CD4-positive, alpha-beta T cell treated with Interleukin-10 for 1 hour (primary cell): ENCODE measurements at places on chromosomes 4 and X.

DNA sequence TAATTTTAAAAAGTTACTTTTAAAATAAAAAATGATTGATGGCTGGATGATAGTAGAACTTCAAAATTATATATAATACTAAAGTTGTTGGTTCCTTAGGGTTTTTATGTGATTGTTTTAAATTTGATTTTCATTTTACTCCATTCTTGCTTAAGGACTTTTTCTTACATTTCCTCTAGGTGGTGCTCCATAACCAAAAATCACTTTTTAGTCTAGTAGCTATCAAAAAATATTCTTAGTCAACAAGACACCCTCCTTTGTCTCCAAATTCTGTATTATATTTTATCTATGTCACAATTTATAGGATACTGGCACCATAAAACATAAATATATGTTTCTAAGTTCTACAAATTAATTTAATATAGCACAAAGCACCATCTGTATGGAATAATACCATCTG lies 67.2 kb upstream of the BRWD3 start:
- DNase-seq, result peak; percentile 29

DNA sequence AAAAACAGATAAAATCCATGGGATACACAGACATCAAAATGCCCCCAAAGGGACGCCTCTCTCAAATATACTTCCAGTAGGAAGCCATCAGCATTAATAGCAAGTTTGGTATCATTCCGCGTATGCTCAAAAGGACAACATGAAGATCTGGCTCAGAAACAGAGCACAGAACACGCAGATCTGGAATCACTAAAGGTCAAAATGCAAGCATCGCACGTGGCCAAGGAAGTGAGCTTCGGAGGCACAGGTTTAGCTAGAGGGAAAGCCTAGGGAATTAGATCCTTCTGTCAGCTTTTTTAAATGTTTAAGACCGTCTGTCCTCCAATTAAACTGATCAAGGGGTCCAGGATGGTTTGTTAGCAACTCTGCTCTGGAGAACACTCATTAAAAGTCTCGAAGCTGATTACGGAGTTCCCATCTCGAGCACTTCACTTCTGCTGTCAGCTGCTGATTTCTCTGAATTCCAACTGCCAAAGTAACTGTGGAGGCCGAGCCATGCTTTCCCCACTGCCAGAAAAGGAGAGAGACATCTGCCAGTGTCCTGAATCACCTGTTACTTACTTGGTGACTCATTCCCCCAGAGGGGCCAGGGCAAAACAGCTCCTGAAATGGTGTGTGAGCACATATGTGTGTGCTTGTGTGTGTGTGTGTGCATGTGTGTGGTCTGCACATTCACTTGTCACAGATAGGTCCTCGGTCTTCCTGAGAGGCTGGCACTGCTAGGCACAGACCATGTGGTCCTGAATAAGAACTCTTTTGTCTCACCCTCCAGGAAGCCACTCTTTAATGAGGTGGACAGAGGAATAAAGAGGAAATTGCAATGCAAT lies 177.7 kb upstream of the PPARGC1A start:
- no peak for DNase-seq

DNA sequence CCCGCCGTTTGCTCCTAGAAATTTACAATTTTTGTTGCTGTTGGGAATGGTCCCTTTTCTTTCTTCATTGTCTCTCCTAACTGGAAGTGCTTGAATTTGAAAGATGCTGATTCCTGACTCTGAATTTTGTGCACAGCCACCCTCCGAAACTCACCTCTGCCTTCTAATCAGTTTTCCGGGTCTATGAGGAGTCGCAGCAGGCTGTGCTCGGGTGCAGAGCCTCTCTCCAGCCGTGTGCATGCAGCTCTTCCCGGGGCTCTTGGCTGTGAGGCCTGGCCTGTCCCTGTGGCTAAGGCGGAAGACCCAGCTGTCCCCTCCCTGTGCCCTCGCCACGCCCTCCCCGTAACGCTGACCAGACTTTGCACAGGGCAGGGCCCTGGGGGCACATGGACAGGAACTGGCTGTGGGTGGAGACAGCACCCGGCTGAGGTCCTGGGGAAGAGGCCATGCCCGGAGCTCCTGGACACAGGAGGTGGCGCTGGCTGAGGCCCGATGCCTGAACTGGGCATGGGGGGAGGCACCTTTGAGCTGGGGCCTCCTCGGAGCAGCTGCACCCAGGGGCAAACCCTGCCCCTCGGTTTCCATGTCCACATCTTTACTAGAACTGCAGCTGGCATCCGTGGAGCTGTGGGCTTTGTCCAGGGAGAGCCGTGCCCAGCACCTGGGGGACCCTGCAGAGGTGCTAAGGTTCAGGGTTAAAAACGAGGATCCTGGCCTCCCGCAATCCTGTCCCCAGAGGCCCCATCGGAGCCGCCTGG lies 32.6 kb upstream of the SPON2 start:
- no peak for DNase-seq

DNA sequence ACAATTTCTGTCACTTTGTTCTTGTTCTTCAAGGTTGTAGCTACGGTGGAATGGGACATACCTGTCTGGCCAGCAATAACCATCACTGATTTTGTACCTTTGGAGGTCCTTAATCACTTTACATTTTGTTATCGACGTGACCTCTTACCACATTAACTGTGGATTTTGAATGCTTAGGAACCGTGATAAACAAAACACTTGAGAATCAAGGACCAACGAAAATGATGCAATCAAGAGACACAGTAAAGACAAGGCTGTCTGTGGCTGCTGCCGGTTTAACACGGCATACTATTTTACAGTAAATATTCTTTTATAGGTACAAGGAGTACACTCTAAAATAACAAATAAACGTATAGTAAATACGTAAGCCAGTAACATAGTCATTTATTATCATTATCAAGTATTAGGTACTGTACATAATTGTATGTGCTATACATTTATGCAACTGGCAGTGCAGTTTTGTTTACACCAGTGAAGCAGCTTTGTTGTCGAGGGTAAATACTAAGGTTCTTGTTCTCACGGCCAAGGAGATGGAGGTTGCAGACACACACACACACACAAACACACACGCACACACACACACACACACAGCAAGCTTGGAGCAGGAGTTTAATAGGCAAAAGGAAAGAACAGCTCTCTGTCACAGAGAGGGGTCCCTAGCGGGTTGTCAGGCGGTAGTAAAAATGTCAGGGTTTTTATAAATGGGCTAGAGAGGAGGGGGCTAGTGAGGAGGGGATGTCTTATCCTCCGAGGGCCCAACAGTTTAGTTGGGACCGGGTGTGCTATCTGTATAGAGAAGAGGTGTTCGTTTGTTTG lies 194.7 kb upstream of the CXorf51B start:
- DNase-seq, result no peak

- no peak for DNase-seq
Measured at GRCh38 chr4:108830509-108831244, 67.8 kb upstream of the ETNPPL start.

- no peak for DNase-seq
Measured at GRCh38 chr4:188767496-188767895, 628.3 kb downstream of the TRIML1 start.

GRCh38 chr4:95165926-95166524 lies 382.7 kb downstream of the UNC5C start:
- peak; percentile 66 for DNase-seq

DNA sequence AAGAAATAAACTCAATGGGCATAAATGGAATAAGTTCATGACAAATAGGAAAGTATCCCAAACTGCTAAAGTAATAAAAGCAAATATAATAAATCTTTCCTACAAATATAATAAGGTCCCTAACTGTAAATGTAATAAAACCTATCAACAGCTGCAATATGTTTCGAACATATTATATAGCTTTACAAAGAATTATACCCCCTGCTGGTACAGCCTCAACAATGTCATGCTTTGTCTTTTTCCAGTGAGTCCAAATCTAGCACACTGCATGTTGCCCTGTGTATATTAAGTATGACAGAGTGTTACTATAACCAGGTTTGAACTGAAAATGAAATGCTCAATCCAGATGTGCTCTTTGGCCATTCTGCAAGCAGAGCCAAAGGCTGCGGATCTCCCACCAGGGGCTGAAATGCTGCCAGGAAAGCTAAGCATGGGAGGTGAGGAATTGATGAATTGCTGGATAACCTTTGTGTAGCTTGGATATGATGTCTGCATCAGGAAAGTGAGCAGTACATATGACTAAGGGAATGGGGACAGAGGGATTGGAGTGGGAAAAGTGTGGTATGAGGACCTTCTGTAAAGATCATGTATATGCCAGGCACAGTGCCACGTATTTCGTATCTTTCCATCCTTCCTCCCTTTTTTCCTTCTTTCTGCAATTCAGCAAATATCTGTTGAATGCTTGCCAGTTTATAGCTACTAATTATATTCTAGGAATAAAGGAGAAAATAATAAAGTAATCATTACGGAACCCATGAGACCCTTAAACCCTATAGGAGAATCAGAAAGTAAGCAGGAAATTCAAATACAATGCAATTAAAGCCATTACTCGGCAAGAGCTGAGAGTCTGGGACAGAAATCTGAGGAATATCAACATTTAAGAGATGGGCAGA lies 954.6 kb upstream of the LCORL start:
- DNase-seq, result no peak

DNA sequence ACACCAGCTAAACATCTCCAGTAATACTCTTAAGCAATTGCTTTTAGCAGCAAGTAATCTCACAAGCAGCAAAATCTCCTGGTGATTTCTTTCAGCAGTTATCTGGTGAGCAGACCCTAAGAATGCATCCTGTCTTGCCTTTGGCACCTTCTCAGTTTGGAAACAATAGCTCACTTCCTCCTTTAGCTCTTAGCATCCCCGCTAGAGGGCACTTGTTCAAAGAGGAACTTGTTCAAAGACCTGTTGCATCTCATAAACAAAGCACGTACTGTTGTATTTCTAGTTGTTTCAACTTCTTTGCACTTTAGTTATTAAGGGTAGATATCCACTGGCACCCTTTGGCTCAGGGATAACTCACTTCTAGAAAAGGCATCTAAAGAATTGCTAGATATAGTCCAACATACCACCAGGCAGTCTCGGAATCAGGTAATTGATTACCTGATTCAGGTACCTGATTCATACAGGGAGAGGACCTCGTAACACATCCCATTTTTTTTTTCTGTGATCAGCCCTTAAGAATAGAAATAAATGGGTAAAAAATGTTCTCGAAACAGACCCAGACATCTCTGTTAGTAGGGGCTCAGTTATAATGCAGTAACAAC lies 81.9 kb upstream of the QRFPR start:
- DNase-seq, result peak; percentile 54
